SHP77 treated with DMSO at 0.1 percent for 48 hours (cell line): ENCODE measurements at places on chromosomes 16 and 17.

DNA sequence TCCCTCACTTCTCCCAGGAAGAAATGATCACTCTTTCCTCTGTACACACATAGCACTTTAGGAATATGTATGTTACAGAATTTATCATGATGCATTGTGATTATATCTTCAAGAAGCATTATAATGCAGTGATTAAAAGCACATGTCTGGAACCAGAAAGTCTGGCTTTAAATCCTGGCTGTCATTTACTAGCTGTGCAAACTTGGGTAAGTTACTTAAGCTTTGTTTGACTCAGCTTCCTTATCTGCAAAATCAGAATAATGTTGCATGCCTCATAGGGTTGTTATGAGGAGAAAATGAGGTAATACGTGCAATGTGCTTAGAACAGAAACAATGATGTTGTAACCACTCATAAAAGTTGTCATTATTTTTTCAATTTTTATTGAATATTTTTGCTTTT, 156.3 kb upstream of the ZKSCAN2 start:
- DNase-seq = no peak

- no peak for DNase-seq
Measured at GRCh38 chr17:43453331-43453812, 30.4 kb upstream of the DHX8 start.

GRCh38 chr16:27080895-27081294, 14.2 kb downstream of the C16orf82 start:
- no peak for DNase-seq

- DNase-seq = no peak
Measured at GRCh38 chr17:76208120-76208519, 32.2 kb downstream of the RNF157 start.

- no peak for DNase-seq
Measured at GRCh38 chr16:65749506-65749905, 617.0 kb upstream of the CDH5 start.

- DNase-seq = no peak
Measured at GRCh38 chr16:78931678-78932077, 668.9 kb downstream of the MAF start.

GRCh38 chr17:47252209-47252608, 1.4 kb upstream of the ITGB3 start:
- DNase-seq = no peak

- no peak for DNase-seq
Measured at GRCh38 chr17:7929158-7930023, at the start of gene KCNAB3. KCNAB3 (minus strand) TSS chr17:7929856; CDS start chr17:7929435, 421 bp downstream.

DNA sequence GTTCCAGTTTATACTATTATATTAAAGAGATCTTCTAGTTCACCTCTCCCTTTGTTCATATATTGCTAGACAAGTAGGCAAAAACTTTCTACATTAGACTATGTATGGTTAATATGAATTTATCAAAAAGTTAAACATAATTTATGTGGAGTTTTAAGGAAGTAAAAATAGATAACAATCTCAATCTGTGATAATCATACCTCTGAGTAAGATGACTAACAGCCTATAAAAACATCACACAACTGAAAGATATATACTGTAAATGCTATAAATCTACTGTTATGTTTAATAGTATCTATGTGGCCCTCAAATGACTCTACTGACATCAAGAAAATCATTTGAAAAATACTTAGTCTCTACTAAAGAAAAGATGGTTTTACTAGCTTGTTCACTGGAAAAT, 37.1 kb downstream of the AP1G1 start:
- DNase-seq = no peak

- no peak for DNase-seq
Measured at GRCh38 chr17:41539071-41539492, 11.0 kb upstream of the KRT19 start.

- no peak for DNase-seq
Measured at GRCh38 chr17:68210570-68211315, 37.1 kb upstream of the AMZ2 start.

- no peak for DNase-seq
Measured at GRCh38 chr17:37148156-37148555, 199.4 kb downstream of the AATF start.

GRCh38 chr17:57685499-57686132, 59.5 kb downstream of the CCDC182 start:
- no peak for DNase-seq

DNA sequence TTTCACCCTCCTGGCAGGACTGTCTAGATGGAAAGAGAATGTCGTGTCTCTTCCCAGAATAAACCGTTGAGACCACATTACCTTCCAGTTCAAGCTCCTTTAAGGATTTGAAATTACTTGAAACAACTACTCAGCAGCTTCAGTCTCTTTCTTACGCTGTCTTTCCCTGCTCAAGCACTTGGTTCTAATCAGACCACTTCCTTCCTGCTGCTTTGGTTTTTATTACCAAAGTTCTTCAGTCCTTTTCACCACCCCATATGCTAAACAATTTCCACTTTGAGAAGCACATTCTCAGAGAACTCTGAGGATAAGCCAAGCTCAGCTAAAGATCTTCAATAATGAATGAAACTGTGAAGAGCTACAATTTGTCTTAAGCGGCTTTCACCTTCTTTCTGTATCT, 105.4 kb downstream of the STX8 start:
- DNase-seq = no peak

DNA sequence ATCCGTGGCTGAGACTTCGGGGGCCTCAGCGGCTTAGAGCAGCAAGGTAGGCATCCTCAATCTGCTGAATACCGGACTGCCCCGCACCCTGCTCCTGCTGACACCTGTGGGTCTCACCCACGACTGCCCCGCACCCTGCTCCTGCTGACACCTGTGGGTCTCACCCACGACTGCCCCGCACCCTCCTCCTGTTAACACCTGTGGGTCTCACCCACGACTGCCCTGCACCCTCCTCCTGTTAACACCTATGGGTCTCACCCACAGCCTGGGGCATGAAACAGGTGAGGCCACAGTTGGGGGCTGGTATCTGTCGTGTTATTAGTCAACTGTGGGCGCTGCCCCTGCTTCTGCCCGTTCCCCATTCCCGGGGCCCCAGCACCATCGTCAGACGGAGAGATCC, 36.3 kb upstream of the PABPN1L start:
- no peak for DNase-seq

GRCh38 chr17:68794636-68795434, 160.4 kb downstream of the ABCA8 start:
- DNase-seq = no peak

- DNase-seq = no peak
Measured at GRCh38 chr17:72926171-72926570, 166.3 kb downstream of the SLC39A11 start.

- DNase-seq = no peak
Measured at GRCh38 chr16:15544405-15544804, 98.5 kb downstream of the MARF1 start.

GRCh38 chr17:43155666-43156065, 15.3 kb upstream of the NBR1 start:
- DNase-seq = no peak

DNA sequence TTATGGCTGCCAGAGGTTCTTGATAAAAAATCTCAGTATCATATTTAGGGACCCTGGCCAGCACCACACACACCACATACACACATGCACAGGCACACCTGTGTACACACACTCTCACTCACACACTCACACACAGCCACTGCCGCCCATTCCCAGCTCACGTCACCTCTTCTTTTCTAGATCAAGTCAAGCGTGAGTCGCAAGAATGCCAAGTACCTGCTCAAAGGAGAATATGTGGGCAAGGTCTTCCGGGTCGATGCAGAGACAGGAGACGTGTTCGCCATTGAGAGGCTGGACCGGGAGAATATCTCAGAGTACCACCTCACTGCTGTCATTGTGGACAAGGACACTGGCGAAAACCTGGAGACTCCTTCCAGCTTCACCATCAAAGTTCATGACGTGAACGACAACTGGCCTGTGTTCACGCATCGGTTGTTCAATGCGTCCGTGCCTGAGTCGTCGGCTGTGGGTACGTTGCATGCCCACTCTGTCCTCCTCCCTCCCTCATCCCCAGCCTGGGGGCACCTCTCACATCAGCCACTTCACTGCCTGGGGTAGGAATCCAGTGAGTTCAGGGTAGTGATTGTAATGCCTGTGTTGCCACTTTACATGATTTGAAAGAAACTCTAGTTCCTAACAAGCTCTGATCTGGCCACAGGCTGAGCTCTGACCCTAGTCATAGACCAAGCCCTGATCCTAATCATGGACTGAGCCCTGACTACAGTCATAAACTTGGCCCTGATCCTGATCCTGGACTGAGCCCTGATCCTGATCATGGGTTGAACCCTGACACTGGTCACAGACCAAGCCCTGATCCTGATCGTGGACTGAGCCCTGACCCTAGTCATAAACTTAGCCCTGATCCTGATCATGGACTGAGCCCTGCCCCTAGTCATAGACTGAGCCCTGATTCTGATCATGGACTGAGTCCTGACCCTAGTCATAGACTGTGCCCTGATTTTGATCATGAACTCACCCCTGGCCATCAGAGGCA, 20.4 kb downstream of the CDH5 start:
- DNase-seq = no peak

DNA sequence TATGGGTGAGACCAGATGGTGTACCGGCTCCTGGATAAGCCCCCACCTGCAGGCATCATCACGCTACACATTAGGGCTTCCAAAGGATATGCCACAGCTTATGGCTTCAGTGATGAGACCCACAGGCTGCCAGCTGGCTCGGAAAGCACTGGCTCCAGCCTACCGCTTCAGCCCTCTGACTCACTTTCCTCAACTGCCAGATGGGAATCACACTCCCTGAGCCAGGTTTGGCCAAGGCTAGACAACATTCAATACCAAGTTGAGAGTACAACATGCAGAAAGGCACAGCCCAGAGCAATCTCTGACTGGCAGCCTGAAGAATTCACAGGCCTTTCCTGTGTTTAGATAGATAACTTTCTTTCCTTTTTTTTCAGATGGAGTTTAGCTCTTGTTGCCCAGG, 10.3 kb downstream of the CENPV start:
- no peak for DNase-seq

DNA sequence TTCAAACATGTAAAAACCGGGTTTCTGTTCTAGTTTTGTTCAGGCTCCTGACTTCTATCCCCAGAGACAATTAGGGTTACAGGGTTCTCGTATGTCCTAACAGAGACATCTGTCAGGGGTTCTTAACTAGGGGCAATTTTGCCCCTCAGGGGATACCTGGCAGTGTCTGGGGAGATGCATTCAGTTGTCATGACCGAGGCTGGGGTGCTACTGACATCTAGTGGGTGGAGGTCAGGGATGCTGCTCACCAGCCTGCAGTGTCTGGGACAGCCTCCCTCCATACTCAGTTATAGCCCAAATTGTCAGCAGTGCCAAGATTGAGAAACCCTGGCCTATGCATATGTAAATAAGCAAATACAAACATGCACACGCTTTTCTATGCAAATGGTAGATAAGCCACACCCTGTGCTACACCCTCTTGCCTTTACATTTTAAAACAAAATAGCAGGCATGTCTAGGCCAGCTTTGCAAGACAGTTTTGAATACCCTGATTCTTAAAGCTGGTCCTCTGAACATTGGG, 37.4 kb downstream of the CLEC16A start:
- DNase-seq = peak; percentile 4

DNA sequence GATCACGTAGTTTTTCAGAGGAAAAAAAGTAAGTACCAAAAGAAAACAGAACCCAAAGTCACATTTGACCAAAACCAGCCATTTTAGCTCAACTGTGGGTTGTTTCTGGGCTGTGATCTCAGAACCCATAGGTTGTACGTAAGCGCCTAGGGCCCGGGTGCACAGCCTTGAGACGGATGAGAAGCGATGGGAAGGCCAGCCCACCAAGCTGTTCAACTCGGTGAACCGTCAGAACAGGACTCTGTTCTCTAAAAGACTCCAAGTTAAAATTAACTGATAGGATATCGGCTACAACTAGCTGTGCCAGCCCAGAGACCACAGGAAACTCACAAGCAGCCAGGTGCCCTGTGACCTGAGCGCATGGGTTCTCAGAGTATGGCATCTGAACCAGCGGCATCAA, 28.3 kb downstream of the USP22 start:
- no peak for DNase-seq

GRCh38 chr17:66371561-66371960, 69.1 kb downstream of the PRKCA start:
- DNase-seq = no peak

DNA sequence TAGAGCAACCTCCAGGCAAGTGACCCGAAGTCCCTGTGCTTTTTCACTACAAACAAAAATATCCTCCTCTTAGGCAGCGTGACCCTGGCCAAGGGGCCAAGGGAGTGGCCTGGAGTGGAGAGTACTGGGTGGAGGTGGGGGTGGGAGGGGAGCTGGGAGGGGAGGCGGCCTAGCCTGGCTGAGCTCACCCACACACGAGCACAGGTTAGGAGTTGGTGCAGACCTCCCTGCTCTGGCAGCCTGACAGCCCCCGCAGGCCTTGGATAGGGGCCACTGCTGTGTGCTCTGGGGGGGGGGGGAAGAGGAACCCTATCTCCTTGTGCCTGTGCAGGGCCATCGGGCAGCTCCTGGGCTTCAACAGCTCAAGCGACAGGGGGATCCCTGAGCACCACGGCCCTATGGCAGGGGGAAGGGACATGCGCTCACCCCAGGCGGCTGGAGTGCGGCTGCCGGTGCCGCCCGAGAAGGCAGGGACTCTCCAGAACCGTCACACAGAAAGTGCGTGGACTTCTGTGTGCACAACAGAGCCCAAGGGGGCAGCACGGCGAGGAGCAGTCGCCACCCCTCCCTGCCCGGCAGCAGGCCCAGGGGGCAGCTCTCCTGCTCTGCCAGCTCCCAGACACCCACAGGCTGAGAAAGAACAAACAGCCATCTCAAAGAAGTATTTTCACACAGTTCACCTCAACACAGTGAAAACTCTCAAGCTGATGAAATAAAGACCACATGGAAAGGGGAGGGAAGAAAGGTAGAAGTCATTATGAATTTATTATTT, 13.3 kb downstream of the SLC16A3 start:
- no peak for DNase-seq

GRCh38 chr16:9192746-9193145, 101.3 kb downstream of the HAPSTR1 start:
- DNase-seq = no peak

GRCh38 chr17:65163990-65164495, 26.9 kb downstream of the RGS9 start:
- DNase-seq = no peak

GRCh38 chr17:17042851-17043460, 699 bp downstream of the MPRIP start:
- DNase-seq = no peak

DNA sequence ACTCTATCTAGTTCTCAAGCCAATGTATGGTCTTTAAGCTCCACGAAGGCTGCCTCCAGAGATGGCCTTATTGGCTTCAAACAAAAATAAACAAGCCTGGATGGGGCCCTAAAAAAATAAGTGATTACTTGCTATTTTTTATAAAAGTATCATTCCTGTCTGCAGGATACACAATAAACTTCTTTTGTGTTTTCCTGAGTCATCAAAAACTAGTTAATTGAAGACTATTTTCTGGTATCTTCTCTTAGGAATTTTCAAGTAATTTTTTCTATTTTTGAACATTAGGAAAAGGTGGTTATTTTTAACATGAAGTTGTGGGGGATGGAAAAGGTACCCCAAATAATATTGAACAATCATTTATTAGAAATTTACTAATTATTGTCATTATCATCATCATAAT, 213.1 kb upstream of the DYNLRB2 start:
- no peak for DNase-seq

GRCh38 chr16:28106467-28107215, 43.1 kb upstream of the GSG1L start:
- no peak for DNase-seq
